ENCODE measurements at places on chromosomes 3 and 15. TPM values are rescaled to one million over a fixed set of nuclear protein-coding genes. Genes with fewer than 3 reads are reported as not detected.

CCR2 gene
- total RNA-seq = 6.8 TPM

CHST13 gene
- not detected for total RNA-seq

KATNBL1 gene
- total RNA-seq = 44.2 TPM

SLC9C1 gene
- not detected for total RNA-seq

AMT gene
- 2.6 TPM for total RNA-seq

ATP13A4 gene
- 2.1 TPM for total RNA-seq

ISLR gene
- total RNA-seq = not detected

TMEM42 gene
- 13.0 TPM for total RNA-seq

FOXL2NB gene
- total RNA-seq = not detected

MAGEL2 gene
- total RNA-seq = not detected

- DNase-seq = no peak
These were observed 1.9 kb downstream of the ZBTB47 start for GRCh38 chr3:42655331-42655888.

GRCh38 chr3:6165951-6166350 is 695.0 kb upstream of the GRM7 start:
- no peak for DNase-seq

DNA sequence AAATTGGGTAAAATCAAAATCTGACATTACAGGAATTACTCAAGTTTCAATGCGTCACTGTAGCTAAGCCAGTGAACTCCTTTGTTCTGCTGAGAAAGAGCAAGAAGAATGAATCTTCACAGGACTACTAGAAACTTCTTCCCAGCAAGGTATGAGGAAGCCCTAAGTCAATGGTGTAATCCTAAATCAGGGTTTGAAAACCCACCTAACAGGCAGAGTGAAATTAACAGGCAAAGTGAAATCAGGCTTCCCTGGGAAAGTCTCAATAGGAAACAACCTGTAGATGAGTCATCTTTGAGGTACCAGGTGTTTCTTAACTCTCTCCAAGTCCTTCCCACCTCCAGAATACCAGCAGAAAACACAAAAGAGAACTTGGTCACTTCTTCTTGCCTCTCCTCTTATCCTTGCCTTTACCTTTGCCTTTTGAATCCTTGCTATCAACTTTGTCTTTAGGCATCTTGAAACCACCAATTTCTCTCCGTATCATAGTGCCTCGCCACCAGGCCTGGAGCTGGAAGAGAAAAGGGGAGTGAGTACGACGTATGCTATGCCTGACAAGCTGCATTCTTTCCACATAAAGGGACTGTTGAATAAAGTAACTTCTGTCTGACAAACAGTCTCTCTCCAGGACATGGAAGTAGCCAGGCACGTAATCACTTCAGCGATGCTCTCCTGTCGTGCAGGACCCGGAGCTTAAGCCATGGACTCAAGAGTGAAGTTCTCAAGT is 60.6 kb upstream of the RPL35A start:
- no peak for DNase-seq

DNA sequence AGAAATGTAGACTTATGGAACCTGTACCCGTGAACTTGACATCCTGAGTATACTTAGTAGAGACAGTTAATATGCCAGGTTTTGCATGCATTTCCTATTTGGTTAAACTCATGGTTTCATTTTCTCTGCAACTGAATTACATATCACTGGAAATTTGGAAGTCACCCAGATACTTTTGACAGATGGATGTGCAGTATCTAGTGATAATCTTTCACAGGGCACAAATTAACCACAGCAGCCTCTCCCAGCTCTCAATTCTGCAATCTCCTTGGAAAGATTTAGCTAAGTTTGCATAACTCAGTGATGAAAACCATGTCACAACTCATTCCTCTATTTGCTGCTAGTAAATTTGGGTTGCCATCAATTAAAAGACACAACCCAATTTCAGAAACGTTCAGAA is 162.3 kb upstream of the TPM1 start:
- no peak for DNase-seq

GRCh38 chr3:126549861-126550487 is 8.8 kb downstream of the C3orf22 start:
- no peak for DNase-seq

- no peak for DNase-seq
These were observed 3.7 kb downstream of the IFT80 start for GRCh38 chr3:160395297-160395696.

- no peak for DNase-seq
These were observed 57.6 kb upstream of the PLXND1 start for GRCh38 chr3:129663930-129664646.

DNA sequence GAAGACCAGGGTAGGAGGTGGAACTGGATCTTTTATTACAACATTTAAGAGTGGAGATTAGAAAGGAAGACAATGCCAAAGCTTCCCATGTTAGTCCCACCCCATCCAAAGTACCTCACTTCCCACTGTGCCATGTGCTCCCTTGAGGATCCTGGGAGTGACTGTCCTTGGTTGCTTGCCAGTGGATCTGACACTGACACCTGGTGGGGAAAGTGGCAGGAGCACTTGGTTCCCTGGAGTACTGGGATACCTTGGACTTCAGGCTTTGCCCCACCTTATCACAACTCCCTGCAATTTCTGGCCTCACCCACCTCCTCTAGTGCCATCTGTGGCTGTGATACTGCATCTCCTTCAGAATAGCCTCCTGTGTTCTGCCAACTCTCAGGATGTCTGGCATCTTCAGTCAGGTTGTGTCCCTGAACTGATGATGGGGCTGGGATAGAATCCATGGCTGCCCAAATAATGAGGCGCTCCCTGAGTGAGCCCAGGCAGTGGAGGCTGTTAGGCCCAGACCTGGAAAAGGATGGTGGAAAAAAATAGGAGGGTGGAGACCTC is 1.3 kb downstream of the ELL3 start:
- no peak for DNase-seq

DNA sequence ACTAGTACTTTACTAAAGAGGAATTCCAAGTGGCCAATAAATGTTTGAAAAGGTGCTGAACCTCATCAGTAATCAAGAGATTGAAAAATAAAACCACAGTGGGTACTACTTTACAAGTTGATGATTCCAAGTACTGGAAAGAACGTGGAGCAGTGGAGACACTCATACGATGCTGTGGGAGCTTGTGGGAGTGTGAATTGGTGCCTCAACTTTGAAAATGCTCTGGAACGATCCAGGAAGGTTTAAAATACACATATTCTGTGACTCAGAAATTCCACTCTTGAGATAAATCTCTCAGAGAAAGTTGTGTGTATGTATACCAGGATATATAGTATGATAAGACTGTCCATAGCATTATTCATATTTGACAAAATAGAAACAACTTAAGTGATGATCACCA is 9.3 kb downstream of the LRCH3 start:
- no peak for DNase-seq

- no peak for DNase-seq
These were observed 42.8 kb downstream of the MYO5C start for GRCh38 chr15:52252781-52253180.

GRCh38 chr15:67906382-67906781 is 66.5 kb upstream of the RNU6-1 start:
- no peak for DNase-seq
